ENCODE measurements at places on chromosomes 3 and 15.

GRCh38 chr15:69573815-69574475, 121.3 kb downstream of the RPLP1 start:
- DNase-seq, result no peak

DNA sequence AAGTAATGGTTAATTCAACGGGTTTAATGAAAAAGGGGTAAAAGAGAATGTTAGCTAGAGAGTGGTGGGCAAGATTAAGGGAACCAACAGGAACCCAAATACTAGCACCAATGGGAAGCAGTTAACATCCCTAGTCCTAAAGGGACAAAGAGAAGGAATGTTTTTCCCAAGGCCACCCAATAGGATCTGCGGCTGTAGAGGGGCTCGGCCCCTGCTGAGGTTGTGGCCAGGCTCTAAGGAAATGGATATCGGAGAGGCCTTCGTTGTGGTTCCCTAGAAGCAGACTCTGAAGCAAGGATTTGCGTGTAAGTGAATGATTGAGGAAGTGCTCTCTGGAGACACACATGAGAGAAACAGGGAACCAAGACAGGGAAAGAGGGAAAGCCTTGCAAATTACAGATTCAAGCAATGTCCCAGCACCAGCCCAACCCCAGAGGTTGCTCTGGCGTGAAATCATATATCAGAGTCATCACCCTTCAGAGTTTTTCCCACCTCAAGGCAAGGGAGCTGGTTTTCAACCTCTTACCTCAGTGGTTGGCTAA, 83.6 kb upstream of the TNIK start:
- no peak for DNase-seq

DNA sequence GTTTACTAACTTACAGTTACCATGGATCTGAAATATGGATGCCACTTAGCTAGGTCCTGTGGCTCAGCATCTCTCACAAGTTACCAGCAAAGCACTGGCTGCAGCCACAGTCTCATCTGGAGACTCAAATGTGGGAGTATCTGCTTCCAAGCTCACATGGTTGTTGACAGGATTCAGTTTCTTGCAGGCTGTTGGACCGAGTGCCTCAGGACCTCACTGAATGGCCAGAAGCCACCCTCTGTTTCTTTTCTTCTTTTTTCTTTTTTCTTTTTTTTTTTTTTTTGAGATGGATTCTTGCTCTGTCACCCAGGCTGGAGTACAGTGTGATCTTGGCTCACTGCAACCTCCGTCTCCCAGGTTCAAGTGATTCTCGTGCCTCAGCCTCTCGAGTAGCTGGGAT, 20.1 kb upstream of the AMOTL2 start:
- no peak for DNase-seq

- no peak for DNase-seq
Measured at GRCh38 chr3:136658946-136659682, 93.1 kb downstream of the STAG1 start.

DNA sequence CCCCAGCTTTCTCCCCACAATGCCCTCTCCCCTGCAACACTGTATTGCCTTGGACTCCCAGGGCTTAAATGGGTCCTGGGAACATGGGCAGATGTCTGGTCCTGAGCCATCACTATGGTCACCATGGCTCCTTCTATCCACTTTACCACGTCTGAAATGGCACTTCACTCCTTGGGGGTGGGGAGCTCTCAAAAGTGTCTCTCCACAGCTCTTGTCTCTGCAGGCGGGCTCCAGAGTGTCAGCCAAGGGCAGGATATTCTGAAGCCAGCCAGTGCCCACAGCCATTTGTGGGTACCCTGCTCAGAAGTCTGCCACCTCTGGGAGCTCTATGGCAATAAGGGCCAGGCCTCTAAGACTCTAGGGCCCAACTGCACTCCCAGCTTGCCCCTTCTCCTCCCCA, 163.9 kb downstream of the PPM1L start:
- DNase-seq, result no peak

DNA sequence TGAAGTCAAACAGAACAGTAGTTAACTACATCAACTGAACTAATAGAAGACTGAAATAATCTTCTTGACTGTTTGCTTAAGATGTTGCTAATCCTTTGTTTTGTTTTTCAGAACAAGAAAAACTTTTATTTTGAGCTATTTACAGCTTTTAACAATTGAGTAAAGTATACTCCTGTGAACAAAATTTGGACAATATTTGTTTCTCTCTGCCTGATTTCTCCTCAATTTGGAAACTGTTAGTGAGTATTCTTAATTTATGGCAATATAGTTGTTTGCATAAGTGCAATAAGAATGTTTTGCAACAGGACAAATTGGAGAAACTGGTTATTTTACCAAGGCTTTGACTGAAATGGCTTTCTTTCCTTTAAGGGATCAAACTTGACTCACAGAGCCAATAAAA, 36.5 kb upstream of the ENTPD3 start:
- DNase-seq, result no peak

DNA sequence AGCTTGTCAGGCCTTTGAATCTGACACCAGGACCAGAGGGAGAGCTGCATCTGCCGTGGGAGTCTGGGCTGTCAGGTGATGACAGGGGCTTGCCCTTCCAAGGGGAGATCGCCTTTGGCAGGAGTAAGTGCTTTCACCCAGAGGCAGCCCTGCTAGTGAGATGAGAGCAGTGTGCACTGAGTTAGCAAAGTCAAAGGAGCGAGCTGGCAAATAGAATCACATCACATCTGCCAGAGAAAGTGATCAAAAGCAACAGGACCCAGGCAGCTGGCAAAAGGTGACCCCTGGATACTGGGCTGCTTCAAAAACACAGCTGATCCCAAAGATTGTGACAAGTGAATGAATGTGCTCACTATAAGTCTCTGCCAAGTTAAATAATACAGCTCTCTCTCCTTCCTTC, 36.1 kb upstream of the PYDC2 start:
- DNase-seq, result no peak

DNA sequence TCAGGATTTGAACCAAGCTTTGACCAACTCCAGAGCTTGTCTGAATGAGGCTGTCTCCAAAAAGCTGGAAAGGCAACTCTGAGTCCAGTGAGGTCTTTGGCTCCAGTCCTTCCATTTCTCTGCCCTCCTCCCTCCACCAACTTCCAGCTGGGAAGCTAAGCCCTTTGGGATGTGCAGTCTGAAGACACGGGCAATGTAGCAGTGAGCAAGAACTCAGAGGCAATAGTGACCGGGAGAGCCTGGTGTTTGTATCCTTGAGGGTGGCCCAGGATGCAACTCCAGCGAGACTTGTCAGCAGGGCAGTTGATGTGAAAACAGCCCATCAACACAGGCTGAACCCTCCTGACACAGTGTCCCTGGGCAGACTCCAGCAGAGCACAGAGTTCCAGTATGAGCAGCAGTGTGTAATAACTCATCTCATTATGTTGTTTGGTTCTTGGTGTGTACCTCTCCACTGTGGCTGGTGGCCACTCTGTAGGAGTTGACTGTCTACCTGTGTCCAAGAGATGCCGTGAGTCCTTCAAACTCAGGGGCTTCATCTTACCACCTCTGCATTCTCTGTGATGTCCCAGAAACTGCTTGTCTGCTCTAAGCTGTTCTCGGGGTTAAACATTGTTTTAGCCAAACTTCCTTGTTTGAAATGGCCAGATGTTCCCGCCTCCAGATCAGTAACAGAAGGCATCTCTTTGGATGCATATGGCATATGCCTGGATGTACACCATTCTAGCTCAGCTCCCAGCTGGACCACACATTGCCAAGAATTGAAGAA, 6.6 kb downstream of the CDCP1 start:
- no peak for DNase-seq

- DNase-seq, result no peak
Measured at GRCh38 chr3:153714588-153715290, 406.5 kb upstream of the ARHGEF26 start.

GRCh38 chr3:69554576-69554975, 168.7 kb upstream of the FRMD4B start:
- DNase-seq, result no peak

- no peak for DNase-seq
Measured at GRCh38 chr3:71131375-71132314, 451.9 kb downstream of the FOXP1 start.

GRCh38 chr3:111666041-111666735, 71.0 kb upstream of the ZBED2 start:
- DNase-seq, result no peak

- DNase-seq, result no peak
Measured at GRCh38 chr3:73768524-73769308, 144.0 kb upstream of the PDZRN3 start.

GRCh38 chr15:101204739-101205535, 46.9 kb downstream of the CHSY1 start:
- no peak for DNase-seq

DNA sequence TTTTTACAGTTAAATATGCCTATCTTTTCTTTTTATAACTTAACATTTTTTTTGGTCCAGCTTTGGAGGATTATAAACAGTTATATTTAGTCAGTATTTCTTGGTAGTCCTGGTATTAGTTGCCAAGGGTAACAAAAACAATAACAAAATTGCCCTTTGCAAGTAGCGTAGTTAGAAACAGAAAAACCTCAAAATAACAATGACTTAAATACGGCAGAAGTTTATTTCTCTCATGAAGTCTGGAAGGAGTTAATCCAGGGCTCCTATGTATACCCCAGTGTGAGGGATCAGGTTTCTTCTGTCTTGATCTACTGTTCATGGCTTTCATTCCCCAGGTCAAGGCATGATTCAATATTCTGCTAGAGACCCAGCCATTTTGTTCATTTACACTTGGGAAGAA, 14.1 kb upstream of the MYH15 start:
- DNase-seq, result no peak

GRCh38 chr3:25033407-25034029, 394.5 kb upstream of the RARB start:
- no peak for DNase-seq

DNA sequence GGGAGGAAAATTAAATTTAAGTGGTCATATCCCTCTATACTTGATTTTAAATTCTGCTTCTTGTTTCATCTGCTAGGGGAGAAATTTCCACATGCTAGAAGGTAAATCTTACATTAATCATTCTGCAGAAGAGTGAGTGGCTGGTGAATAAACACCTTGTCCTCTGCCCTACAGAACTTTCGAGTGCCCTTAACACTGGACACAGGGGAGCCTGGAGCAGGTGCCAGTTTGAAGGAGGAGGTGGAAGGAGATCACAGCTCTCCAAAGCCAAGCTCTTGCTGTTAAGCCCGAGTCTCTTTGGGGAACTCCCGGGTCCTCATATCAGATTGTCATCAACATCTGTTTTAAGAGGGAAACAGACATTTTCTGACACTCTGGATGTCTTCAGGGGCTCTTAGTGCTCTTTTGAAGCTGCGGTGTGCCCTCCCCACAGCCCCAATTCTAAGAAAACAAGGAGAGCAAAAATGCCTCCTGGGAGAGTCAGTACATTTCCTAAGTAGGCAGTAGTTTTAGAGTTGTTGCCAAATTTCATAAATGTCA, 31.3 kb downstream of the LAMP3 start:
- no peak for DNase-seq

- peak; percentile 20 for DNase-seq
Measured at GRCh38 chr3:196127308-196128040, 45.6 kb upstream of the TFRC start.

- no peak for DNase-seq
Measured at GRCh38 chr3:31230425-31231223, 302.1 kb upstream of the STT3B start.

DNA sequence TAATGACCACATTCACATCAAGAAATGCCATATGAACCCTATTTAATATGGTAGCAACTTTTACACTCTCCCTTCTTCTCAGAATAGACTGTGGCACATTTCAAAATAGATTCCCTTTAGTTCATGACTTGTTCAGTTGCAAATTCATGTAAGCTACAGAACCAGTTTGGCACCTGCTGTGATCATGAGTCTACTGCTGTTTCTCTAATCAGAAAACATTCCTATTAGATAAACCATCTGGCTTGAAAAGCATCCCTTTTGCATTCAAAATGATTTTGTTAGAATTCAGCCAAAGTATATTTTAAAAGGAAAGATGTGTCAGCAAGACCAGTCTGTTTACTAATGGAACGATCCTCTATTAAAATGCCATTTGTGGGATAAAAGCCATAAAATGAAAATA, 304.4 kb downstream of the BCHE start:
- DNase-seq, result no peak

DNA sequence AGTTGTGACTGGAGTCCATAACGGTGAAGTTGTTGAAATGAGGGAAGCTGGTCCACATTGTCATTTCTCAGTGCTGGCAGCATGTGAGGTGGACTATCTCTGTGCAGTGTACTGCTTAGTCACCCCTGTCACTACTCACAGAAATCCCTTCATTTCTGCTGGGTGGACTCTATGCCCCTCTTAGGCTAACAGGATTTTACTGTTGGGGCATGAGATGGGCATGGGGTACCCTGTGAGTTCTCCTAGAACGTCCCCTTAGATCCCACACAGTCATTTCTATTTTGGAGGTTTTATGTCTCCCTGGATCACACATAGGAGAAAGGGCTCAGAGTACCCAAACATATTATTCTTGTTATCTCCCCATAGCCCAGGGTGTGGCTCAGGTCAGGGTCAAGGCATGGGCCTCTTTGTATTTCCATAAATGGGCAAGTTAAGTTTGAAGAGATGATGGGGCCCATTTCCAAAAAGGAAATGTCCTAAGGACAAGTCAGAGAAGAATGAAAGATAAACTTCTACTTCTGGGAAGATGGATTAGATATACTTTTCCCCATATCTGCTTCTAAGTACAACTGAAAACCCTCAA, 15.2 kb downstream of the P2RY1 start:
- DNase-seq, result no peak

GRCh38 chr3:126494204-126494969, 18.7 kb upstream of the ZXDC start:
- no peak for DNase-seq

DNA sequence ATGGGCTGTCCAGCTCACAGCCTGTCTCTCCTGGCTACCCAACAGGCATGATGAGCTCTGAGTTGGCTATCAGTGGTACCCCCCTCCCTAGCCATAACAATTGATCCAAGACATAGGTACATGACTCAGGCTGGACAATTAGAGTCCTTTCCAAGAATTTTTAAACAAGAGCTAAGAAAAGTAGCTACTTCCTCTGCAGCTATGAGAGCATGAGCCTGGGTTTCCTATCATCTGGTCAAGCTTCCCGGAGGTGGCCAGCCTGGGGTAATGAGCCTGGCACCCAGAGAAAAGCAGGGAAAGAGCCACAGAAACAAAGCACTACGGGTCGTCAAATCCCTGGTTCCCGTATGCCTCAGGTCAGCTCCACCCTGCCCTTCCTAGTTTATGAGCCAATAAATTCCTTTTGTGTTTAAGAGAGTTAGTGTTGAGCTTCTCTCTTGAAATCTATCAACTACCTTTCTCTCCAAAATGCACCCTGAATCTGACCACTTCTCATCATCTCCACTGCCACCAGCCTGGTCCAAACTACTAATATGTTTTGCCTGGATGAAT, 2.3 kb upstream of the SLC51B start:
- no peak for DNase-seq

- DNase-seq, result no peak
Measured at GRCh38 chr3:123780656-123781055, 103.5 kb downstream of the MYLK start.
